ENCODE measurements at places on chromosomes 1 and 21.

DNA sequence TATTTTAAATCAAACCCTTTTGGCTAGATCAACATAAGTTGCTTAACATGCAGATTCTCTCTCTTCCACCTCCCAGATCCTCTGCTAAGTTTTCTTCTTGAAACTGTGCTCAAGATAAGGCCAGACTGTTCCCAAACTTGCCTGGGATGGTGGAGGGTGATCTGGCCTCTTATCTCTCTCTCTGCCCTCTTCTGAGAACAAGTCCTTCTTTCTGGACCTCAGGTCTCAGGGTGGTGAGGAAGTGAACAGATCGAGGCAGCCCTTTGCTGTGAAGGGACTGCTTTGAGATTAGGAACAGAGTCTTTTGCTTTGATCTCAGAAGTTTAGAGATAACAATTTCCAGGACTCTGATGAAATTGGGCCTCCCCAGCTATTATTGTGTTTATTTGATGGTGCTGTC lies 70.7 kb downstream of the HUNK start:
- DNase-seq: no peak

DNA sequence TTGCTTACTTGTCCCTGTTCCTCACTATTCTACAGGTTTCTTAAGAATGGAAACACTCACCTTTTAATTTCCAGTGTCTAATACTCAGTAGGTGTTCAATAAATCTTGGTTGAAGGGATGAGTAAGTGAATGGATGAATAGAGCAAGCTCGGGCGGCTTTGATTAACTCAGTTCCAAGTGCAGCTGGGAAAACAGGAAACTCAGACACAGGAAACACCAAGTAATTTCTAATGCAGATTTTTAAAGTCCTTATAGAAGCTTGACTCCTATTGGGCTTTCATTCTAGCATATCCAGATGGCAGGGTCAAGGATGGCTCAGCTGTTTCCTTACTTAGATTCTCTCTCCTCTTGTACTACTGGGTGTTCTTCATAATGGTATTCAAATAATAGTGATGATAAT lies 14.0 kb downstream of the CAMK1G start:
- DNase-seq: no peak

DNA sequence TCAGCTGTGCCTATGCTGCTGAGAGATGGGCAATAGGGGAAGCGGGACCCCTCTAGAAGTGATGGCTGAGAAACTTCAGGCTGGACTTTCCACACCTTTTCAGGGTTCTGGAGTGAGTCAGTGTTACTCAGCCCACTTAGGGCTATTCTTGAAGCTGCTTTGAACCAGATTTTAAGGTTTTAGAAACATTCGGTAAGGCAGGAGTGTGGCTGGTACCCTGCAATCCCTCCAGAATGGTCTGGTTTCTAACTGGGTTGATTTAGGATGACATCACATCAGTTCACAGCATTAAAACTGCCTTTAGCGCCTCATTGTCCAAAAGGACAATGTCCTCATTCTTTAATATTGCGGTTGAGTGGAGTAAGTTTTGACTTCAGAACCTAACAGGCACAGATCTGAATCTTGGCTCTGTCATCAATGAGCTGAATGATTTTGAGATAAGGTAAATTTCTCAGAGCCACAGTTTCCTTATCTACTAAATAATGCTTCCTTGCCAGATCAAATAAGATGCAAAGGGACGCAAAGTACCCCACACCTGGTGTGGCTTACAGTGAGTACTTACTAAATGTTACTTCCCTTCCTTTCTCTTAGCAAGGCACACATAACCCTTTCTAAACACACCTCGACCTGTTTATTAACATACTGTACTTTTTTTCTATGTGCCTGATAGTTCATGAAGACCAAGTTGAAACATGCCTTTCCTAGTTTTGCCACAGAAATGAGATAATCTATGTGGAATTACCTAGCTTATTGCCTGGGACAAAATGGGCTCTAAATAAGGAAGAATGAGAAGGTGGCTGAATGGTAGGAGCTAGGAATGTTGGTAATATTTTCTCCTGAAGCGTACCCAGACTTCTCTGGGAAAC lies 209.8 kb downstream of the ROR1 start:
- peak; percentile 54 for DNase-seq

DNA sequence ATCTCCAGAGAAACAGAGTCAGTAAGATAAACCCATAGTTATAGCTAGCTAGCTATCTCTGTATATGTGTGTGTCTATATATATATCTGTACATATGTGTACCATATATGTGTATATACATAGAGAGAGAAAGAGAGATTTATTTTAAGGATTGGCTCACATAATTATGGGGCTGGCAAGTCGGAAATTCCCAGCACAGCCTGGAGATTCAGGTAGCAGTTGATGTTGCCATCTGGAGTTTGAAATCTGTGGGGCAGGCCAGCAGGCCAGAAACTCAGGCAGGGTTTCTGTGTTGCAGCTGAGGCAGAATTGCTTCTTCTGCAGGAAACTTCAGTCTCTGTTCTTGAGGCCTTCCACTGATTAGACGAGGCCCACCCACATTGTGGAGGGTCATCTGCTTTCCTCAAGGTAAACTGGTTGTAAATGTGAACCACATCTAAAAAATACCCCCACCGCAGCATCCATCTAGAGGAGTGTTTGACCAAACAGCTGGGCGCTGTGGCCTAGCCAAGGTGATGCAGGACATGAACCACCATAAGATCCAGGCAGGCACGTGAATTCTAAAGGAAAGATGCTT lies 81.0 kb downstream of the FBXO2 start:
- no peak for DNase-seq

DNA sequence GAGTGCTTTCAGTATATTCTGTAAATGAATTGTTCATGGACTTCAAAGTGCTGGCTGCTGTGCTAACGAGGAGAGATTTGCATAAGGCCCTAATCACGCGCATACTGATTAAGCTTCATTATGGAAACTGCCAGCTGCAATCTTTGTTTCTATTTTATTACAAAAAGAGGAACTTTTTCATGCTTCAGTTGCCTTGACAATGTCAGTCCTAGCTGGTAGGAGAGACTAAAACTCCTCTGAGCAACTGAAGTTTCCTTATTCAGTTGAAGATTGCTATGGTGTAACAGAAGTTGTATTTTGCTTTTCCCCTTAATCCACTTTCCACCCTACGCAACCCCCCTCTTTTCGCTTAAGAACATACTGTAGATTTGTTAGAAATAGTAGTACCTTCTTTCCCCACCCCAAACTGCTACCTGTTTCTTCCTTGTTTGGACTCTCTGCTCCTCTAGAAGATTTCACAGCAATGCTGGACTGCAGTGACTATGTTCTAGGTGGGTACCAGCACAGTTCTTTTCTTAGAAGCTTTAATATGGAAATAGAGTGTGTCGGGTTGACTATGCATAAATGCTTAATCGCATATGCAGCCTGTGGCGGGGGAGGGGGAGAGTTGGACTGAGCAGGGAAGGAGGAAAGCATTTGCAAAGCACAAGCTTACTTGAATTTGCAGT lies 108.3 kb downstream of the POU2F1 start:
- no peak for DNase-seq

GRCh38 chr1:10288029-10288615 lies 77.8 kb downstream of the KIF1B start:
- no peak for DNase-seq

- DNase-seq: no peak
Measured at GRCh38 chr1:223087291-223088255, 55.5 kb downstream of the TLR5 start.

DNA sequence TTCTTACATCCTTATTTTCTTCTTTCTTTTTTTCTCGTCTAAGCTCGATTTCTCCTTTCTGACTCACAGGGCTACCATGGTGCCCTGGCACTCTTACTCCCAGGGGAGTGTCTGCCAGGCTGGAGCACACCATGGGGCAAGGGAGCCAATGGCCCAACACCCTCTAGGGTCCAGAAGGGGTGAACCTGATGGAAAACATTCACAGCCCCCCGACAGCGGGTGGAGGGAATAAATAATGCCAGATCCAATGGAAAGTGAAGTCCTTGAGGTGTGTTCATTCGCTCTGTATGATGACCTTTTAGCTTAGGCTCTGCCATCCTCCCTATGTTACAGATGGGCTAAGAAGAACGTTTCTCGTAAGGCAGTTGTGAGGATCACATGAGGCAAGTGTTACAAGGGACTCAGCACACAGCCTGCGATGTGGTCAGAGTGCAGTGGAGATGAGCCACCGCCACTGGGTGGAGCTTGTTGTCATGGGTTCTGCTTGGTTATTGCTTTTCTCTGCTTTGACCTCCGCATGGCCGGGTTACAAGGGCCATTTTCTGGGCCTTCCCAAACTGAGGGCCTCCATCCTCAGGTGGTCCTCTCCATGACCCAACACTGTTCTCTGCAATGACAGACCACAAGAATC lies 3.5 kb upstream of the FCMR start:
- no peak for DNase-seq
